ENCODE measurements at places on chromosomes 4 and X. TPM values are rescaled to one million over a fixed set of nuclear protein-coding genes. Genes with fewer than 3 reads are reported as not detected.

DNA sequence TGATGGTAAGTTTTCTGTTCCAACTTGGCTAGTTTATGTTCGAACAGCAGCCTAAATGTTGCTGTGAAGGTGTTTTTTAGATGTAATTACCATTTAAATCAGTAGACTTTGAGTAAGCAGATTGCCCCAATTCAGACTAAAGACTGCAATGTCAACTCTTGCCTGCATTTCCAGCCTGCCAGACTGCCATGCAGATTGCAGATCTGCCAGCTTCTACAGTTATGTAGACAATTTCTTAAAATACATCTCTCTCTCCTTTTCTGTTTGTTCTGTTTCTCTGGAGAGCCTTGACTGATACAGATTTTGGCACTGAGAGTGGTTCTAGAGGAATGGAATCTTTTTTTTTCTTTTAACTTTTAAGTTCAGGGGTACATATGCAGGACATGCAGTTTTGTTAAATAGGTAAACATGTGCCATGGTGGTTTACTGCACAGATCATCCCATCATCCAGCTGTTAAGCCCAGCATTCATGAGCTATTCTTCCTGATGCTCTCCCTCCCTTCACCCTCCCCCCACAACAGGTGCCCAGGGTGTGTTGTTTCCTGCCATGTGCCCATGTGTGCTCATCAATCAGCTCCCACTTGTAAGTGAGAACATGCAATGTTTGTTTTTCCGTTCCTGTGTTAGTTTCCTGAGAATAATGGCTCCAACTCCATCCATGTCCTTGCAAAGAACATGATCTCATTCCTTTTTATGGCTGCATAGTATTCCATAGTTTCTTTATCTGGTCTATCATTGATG is 227.8 kb downstream of the CPE start:
- no peak overlapping the region for H3K4me3 ChIP-seq
- H3K4me1 ChIP-seq, result no peaks in the 10 kb centered on the region
- no peaks in the 10 kb centered on the region for H3K36me3 ChIP-seq
- DNase-seq, result no peak
- peaks cover 2% of the 10 kb centered on the region for H3K27me3 ChIP-seq

DNA sequence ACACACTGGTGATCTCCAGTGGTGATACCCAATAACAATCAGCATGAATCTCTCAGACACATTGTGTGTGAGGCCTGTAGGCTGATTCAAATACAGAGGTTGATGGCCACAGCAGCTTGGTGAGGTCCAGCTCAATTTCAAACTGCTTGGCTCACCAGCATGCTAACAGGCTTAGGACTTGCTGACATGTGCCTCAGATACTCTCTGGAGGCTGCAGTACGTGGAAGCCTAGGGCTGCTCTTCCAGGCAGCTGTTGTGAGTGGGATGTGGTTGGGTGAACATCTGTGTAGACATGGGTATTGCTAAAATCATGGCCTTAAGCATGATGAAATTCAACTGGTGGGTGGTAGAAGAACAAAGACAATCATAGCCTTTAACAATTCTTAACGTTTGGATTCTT is 4.3 kb downstream of the CXCL9 start:
- no peaks in the 10 kb centered on the region for H3K36me3 ChIP-seq
- H3K4me1 ChIP-seq, result no peaks in the 10 kb centered on the region
- H3K27ac ChIP-seq, result no peak overlapping the region
- peaks cover 18% of the 10 kb centered on the region for H3K27me3 ChIP-seq
- no peak for DNase-seq

The AFF2 gene
- total RNA-seq, result 1.7 TPM

The MAGEA10 gene
- total RNA-seq, result not detected
